Stimulated activated CD4-positive, alpha-beta T cell treated with anti-CD3 and anti-CD28 coated beads, Interleukin-4, amount 100 ng/mL, for 48 hours (primary cell): ENCODE measurements at places on chromosomes 7 and 10.

GRCh38 chr10:71044720-71045119 lies 156.4 kb upstream of the PCBD1 start:
- no peak for DNase-seq

DNA sequence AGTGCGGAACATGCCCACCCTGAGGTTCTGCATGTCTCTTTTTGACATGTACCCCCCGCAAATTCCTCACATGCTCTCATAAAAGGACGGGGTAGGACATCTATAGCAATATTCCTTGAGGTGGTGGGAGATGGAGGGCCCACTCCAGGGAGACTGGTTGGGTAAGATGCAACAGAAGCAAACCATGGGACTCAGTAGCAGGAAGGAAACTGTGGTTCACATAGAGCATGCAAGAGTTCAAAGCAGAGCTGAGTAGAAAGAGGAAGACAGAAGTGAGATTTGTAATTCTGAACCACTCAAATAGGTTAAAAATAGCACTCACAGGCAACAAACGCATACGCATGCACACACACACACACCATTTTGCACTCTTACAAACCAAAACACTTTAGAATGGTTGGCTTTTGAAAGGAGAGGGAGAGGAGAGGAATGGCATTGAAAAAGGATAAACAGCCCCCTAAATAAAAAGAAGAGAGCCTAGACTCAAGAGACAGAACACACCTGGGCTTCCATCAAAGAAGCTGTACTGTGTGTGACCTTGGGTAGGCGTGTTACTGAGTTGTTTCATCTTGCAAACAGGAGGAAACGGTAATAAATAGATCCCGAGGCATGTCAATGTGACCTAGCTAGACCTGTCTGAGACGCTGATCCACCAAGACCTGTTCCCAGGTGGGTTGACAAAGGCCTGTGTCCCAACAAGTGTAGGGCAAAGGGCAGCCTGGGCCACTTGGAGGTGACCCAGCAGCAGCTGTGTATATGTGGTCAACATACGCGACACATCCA lies 77.6 kb upstream of the LRRC4 start:
- DNase-seq = no peak

DNA sequence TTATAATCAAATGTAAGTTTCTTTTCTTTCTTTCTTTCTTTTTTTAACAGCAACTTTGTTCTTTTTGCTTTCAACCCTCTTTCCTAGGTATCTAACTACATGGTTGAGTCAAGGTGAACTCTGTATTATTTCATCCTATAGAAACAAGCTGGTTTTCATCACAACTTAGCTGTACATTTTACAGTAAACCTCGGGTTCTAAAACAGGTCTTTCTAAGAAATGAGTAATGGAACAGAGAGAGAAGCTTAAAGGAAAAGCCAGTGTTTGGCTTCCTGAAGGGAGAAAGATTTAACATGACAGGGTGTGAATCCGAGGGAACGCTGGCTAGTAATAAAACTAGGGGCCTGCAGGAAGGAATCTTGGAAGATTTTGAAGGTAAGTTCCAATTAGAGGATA lies 143.4 kb upstream of the ITGB1 start:
- DNase-seq = no peak

DNA sequence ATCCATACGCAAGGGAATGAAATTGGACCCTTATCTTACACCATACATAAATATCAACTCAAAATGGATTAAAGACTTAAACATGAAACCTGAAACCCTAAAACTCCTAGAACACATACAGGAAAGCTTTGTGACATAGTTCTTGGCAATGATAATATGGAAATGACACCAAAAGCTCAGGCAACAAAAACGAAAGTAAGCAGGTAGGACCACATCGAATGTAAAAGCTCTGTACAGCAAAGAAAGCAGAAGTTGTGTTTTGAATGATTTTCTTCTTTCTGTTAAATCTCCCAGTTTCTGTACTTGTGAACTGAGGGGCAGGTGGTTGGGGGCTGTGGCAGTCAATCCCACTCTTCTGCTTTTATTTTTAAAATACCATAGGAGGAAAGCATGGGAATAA lies 368.4 kb upstream of the PODXL start:
- no peak for DNase-seq

GRCh38 chr7:128833148-128833945 lies 3.1 kb downstream of the FLNC start:
- no peak for DNase-seq

- DNase-seq = no peak
These were observed 77.6 kb upstream of the PRLHR start for GRCh38 chr10:118672766-118673715.

- DNase-seq = no peak
These were observed 4.7 kb upstream of the ABLIM1 start for GRCh38 chr10:114662646-114663217.

DNA sequence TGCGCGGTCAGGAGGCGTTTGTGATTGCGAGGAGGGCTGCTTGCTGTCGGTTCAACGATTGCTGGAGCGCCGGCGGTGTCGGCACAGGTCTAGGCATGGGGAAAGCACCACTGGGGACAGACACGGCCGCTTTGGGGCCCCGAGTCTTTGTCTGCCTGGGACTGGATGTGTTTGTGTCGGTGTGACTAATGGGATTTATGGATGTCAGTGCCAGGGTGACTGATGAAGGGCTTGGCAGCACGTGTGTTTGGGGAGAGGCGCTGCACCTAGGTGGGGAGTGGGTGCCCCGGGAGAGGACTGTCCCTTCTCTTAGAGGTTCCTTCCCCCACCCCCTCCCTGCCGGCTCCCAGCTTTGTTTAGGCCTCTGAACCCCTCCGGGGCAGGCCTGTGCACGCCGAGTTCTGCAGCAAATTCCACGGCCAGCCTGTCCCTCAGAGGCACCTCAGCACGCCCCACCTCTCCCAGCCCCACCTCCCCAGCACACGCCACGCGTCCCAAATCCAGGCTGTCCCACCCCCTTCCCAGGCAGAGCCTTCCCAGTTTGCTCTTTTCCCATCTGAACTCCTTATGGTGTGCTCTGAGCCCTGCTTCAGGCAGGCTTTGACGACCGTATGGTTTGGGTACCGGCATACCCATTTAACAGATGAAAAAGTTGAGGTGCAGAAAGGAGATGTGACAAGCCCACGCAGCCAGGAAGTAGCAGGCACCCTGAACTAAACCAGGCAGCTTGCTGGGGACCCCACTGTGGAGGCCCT lies 6.4 kb upstream of the TNRC18 start:
- DNase-seq = no peak

GRCh38 chr7:12712236-12712635 lies 24.8 kb downstream of the ARL4A start:
- no peak for DNase-seq

GRCh38 chr10:100621360-100622205 lies 85.8 kb downstream of the HIF1AN start:
- no peak for DNase-seq

DNA sequence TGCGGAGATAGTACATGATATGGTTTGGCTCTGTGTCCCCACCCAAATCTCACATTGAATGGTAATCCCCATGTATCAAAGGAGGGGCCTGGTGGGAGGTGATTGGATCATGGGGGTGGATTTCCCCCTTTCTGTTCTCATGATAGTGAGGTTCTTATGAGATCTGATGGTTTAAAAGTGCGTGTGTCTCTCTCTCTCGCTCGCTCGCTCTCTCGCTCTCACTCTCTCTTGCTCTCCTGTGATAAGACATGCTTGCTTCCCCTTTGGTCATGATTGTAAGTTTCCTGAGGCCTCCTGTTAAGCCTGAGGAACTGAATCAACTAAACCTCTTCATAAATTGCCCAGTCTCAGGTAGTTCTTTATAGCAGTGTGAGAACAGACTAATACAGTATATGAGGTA lies 171.9 kb downstream of the NSUN6 start:
- DNase-seq = no peak

- DNase-seq = no peak
These were observed 121.3 kb downstream of the ZNF248 start for GRCh38 chr10:37736120-37736519.

DNA sequence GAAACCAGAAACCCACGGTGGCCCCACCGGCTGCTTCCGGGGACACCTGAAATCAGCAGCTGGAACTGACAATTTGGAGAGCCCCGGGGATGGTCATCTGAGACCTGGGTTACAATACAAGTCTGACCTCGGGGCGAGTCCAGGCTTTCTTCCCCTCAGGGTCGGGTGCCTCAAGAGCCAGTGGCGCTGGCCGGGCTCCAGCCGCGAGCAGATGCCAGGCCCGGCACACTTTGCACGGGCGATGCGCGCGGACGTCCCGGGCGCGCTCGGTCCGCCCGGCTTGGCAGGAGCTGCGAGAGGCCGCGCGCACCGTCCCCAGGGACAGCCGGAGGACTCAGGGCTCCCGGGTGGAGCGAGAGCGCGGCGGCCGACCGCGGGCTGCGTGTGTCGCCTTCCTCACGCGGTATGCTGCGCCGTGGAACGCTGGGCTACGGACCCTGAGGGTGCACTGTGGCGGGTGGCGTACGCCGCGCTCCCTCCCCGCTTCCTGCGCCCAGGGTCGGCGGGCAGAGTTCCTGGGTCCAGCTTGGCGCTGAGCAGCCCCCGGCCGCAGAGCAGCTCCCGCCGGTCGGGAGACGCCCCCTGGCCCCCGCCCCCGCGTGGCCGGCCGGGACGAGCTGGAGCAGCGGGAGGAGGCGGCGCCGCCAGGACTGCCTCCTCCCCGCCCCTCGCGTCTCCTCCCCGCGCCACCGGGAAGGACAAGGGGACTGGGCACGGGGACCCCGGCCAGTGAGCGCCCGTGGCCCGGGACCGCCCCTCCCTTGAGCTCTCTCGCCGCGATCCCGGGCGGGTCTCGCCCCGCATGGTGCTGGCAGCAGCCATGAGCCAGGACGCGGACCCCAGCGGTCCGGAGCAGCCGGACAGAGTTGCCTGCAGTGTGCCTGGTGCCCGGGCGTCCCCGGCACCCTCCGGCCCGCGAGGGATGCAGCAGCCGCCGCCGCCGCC lies at the start of gene RBM20:
Gene RBM20 (plus strand): TSS at position 684 of the 945 bp plus-strand sequence. CDS start 119 bp downstream, at position 803.
- peak; percentile 6 for DNase-seq

DNA sequence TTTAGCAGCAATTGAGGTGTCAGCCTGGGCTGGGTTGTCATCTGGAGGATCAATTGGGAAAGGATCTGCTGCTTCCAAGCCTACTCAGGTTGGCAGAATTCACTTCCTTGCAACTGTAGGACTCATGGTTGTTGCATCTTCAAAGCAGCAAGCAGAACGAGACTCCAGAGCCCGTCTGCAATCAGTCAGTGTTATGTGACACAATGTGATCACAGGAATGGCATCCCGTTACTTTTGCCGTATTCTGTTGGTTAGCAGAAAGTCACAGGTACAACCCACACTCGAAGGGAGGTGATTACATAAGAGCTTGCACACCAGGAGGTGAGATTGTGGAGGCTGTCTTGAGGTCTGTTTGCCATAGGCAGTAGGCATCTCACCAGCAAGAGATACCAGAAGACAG lies 15.4 kb upstream of the LYZL1 start:
- no peak for DNase-seq

- DNase-seq = no peak
These were observed 365.8 kb downstream of the BBS9 start for GRCh38 chr7:33495207-33495606.

DNA sequence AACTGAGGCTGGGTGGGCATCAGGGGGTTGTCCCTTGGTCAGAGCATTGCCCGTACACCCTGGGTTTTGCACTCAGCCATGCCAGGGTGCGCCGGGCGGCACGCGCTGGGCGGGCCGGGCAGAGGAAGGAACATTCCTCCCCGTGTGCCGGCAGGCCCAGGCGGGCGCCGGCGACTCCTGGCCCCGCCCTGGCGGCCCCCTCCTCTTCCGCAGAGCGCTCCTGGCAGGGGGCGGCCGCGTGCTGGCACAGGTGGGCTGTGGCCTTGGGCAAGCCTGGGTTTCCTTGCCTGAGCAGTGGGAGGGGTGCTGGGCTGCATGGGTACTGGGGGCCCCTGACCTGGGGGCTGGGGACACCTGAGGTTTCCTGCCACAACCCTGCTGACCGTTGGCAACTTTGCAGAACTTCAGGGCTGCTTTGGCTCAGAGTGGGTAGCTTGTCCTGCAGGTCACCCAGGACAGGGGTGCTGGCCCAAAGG lies 3.9 kb downstream of the LFNG start:
- no peak for DNase-seq

DNA sequence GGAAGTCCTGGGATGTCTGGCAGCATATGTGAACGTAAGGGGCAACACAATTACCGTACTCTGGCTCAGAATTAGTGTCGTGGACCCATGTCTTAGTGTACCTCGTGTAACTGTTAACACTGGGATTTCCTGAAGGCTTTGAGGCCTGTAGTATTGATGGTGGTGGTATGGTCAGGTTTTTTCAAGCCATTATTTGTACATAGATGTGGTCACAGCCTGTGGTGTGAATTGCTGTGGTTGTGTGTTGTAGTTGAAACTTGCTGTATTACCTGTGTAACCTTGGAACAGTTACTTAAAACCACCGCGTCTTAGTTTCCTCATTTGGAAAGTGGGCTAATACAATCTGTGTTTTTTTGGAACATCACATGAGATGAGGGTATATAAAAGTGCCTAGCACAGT lies 5.3 kb downstream of the EXOC4 start:
- no peak for DNase-seq

DNA sequence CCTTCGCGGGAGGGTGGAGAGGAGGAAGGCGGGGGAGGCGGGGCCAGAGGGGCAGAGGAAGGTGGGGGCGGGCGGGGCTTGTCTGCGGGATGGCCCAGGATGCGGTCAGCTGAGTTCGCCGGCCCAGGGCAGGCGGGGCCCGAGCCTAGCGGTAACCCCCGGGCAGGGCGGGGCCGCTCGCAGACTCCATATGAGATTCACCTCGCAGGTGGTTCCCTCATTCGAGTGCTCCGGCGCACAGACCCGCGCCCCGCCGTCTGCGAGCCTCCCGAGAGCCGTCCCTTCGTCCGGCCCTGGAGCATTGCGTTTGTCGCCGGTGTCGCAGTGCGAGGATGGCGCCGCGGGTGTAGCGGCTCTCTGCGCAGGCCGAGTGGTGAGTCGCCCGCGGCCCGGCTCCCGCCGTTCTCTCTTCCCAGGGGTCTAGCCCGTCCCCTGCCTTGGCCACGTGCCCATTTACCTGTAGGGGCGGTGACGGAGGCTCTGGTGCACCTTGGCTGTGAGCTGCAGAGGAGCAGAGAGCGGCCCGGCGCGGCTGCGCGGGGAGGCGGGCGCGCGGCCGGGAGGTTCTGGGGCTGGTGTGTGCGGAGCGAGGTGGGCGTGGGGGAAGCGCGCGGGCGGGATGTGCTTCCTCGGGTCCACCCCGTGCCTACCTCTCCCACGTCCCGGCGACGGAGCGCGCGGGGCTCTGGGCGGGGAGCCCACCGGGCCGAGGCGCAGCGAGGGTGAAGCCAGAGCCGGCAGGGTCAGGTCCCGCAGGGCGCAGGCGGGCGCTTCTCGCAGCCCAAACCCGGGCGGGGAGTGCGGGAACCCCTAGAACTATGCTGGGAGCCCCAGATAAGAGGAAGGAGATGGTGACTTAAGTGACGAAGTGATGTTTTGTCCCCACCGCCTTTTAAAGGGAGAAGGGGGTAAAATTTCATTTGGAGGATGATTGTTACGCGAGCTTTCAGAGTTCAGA lies at the start of gene UPP1:
Gene UPP1 (plus strand): TSS at position 220 of the 958 bp plus-strand sequence. CDS start 5,519 bp downstream, outside the sequence.
- DNase-seq = peak; percentile 78
